ENCODE measurements at places on chromosomes 13 and 19.
A peak's percentile ranks its signal among the peaks of the same experiment; 100 is the strongest.

- DNase-seq = no peak
Measured at GRCh38 chr13:99356262-99357091, 49.3 kb upstream of the GPR183 start.

DNA sequence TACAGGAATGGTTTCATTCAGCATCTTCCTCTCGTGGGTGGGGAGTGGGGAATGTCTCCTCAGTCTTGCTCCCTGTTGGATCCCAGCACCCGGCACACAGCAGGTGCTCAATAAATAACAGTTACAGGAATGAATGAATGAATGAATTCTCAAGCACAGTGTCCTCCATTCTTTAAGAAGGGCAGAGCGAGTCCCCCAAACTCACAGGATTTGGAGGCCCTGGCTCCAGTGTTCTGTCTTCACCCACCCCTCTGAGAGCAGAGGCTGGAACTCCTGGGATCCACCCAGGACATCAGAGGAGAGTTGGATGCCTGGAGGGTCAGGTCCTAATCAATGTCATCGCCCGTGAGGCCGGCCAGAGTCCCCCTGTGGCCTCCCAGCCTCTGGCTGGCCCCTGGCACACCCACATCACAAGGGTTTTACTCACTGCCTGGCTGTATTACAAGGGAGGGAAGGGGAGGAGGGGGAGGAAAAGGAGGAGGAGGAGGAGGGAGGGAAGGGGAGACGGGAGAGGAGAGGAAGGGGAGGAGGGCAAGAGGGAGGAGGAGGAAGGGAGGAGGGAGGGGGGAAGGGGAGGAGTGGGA, 8.7 kb upstream of the CREB3L3 start:
- no peak for DNase-seq

DNA sequence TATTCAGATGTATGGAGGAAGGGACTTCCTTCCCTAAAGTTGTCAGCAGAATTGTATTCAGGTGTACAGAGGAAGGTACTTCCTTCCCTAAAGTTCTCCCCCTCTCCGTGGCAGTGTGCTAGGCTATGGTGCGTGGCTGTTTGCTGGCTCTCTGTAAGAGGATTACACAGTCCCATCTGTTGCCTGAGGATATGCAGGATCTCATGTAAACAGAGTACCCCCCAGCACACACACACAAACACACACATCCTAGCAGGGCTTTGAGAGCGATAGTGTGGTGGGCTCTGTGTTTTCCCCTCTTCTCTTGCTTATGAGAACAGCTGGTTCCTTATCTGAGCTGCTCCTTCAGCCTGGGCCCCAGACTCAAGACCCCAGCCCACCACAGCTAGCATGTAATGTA, 10.3 kb downstream of the NEK5 start:
- DNase-seq = no peak

DNA sequence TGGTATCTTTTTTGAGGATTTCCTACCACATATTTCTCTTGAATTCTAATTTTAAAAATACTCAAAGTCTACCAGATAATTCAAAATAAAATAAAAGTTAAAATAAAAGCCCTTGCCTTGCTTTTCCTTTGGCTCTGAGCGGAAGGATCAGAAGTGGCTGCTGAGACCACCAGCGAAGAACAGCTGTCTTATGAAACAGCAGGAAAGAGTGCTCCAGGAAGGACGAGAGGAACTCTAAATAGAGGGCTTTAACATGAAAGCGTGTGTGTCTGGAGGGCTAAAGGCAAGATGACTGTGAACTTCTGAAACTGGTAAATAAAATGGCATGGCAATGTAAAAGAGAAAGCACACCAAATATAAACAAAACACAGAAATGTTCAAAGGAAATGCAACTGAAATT, 521.5 kb upstream of the SPRY2 start:
- no peak for DNase-seq

GRCh38 chr13:110699148-110700145, 6.5 kb downstream of the CARS2 start:
- DNase-seq = no peak

DNA sequence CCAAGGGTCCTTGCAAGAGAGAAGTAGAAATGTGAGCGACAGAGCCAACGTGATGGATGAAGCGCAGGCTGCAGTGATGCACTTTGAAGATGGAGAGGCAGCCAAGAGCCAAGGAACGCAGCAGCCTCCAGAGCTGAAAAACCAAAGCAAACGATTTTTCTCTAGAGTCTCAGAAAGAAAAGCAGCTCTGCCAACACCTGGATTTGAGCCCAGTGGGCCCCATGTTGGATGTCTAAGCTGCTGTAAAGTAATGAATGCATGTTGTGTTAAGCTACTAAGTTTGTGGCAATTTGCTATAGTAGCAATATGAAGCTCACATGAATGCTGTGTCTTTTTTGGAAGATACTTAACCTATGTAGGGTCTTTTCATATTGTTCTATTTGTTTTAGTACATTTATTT, 894.3 kb downstream of the EFNB2 start:
- DNase-seq = no peak

- peak; percentile 63 for DNase-seq
Measured at GRCh38 chr19:14479975-14480699, 5.0 kb upstream of the PTGER1 start.

DNA sequence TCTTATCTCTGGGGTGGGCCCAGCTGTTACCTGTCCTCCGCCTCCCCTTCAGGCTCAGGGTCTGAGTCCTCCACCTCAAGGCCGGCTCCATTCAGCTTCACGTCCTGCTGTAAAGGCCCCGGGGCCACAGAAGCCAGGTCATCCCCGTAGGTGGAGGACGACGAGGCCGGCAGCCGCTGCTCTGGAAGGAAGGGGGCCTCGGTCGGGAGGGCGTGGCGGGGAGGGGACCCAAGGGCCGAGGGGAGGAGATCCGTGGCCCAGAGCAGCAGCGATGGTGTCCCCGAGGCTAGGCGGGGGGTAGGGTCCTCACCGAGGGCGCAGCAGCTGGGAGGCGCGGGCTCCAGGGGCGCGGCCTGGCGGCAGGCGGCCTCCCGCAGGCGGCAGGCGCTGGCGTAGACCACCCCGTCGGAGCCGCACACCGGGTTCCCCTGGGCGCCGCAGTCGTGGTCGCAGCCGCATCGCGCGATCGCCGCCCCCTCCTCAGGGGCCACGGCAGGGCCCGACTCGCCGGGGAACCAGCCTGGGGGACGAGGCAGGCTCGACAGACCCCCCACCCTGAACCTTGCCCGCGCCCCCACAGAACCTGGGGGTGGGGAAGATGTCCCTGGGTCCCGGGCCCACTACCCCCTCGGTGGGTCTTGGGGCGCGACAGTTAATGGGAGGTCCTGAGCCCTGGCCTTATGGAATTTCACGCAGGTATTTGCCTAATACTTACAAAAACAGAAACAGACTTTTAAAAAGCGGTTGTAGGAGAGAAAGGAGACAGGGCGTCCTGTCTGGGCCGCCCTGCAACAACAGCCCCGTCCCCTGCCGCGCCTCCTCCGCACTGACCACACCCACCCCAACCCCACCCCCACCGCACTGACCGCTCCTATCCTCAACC, 7.6 kb downstream of the F2RL3 start:
- DNase-seq = no peak

- DNase-seq = no peak
Measured at GRCh38 chr19:9863759-9864158, 28.6 kb downstream of the PIN1 start.

DNA sequence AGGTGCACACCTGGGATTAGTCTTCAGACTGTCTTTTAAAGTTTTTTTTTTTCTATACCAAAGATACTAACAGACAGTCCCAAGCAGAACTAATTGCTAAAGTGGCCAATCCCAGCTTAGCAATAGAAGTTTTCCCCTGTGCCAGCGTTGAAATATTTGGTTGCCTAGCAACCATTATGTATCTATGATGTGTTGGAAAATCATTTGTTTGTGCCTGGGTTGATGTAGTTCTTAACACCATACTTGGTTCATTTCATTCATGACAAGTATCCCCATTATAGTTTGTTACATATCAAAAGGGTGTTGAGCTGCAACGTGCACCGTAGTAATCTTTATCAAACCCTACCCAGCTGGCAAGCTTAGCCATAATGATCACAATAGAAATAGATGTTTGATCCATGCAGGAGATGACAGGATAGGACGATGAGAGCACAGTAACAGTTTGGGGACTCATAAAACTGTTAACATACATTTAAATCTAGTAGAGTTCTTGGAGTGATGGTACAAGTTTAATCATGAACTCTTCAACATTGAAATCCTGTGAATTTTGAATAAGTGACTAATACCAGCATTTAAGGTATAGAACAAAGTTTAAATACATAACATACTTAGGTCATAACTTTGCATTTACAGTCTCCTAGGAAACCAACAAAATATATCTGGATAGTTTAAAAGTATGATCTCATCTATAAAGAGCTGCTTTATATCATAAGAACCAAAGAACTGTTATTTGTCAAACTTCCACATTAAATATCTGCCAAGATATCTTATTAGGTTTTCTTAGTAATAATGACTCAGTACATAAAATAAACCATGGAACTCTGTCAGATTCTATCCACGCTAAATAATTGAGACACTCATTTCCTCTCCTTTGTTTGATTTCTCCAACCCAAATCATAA, 73.4 kb downstream of the MBNL2 start:
- no peak for DNase-seq

DNA sequence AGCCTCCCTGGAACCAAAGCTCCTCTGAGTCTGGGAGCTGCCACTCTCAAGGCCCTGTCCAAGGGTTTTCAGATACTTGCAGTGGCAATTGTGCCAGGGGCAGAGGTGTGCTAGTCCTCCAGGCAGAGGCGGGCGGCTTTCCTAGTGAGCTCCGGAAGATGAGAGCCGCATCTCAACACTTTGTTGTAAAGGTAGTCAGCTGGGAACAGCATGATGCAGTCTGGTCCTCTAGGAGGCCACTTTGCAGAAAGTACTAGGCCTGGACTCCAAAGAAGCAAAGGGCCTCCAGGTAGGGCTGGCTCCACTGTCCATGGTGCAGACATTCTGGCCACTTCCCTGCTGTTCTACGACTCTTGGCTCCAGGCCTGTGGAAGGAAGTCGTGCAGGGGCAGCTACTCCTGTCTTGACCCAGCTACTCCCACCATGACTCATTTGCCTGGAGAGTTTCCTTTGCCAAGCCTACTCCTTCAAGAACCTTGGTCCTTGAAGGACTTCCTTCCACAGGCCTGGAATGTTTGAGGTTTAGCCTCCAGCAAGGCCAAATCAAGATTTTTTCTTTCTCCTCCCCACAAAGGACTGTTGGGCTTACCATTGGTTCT, 9.9 kb upstream of the ZNF536 start:
- no peak for DNase-seq

GRCh38 chr13:97242755-97243497, 20.8 kb downstream of the MBNL2 start:
- DNase-seq = no peak

GRCh38 chr19:4472174-4472974, at the start of gene HDGFL2:
Gene HDGFL2, plus strand, starts transcription at chr19:4472297. Its CDS starts 54 bp downstream, at chr19:4472351.
- DNase-seq = no peak

DNA sequence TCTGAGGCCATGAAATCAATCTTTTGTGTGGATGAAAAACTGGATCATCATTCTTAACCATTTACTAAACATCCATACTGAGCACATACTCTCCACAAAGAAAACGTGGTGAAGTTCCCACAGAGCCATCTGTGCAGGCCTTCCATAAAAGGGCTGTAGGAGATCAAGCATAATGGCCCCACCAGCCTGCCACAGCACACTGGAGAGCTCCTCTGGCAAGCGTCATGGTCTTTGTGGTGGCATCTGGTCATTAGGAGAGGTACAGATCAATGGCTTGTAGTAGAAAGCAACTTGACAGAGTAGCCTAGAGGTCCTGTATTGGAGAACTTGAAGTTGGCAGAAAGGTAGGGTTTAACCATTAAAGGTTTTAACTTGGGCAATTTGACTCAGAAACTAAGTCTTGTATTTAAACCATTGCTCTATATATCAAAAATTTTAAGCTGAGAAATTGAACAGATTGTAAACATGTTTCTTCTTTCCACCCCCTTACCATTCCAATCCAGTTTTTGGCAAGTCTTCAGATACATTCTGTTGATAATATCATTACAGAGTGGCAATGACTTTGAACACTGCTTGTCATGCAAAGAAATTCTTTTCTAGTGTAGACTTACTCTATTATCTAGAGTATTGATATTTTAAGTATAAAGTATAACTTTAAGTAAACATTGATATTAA, 128.3 kb downstream of the LMO7 start:
- DNase-seq = no peak

DNA sequence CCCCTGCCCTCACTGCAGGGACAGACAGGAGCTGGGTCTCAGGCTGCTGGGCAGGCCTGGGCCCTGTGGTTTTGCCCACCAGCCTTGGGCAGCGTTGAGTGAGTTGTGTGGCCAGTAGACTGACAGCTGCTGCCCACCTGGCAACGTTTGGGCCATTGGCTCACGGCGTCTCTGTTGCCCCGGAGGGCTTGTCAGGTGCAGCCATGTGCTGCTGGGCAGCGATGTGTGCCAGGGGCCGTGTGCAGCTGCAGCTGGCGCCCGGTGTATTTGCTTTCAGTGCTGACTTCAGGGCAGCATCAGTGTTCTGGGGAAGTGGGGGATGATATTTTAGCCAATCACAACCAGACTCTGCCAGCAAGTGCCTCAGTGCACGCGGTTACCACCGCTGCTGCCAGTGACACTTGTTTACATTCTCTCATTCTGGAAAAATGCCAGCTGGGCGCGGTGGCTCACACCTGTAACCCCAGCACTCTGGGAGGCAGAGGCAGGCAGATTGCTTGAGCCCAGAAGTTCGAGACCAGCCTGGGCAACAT, 10.6 kb downstream of the FZR1 start:
- DNase-seq = no peak

- DNase-seq = no peak
Measured at GRCh38 chr13:100680131-100680530, 5.5 kb upstream of the TMTC4 start.

GRCh38 chr19:51564791-51565190, 6.3 kb upstream of the ZNF175 start:
- DNase-seq = no peak

- DNase-seq = peak; percentile 37
Measured at GRCh38 chr13:98853771-98854221, 101.3 kb upstream of the SLC15A1 start.

DNA sequence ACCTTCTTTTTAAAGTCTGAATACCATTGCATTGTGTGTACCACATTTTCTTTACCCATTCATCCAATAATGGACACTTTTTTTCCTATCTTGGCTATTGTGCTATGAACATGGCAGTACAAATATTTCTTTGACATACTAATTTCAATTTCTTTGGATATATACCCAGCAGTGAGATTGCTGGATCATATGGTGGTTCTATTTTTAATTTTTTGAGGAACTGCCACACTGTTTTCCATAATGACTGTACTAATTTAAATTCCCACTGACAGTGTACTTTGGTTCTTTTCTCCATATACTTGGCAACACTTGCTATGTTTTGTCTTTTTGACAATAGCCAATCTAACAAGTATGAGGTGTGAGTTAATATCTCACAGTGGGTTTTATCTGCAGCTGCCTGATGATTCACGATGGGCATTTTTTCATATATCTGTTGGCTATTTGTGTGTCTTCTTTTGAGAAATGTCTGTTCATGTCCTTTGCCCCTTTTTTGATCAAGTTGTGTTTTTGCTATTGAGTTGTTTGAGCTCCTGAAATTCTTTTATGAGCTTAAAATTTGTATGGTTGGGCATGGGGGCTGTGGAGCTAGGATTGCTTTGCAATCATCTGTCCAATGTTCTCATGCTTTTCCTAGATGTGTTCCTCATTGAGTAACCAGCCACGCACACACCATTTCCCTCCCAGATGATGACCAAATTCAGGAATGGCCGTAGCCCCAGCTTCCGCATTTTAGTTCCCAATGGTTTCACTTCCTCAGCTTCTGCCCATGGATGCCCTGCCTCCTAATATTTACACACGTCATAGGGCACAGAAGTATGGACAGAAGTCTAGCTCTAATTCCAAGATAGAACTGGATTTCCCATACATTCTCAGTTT, 380.0 kb upstream of the SGCG start:
- no peak for DNase-seq
